Ureter (tissue), 1 donor: ENCODE measurements at places on chromosomes 1 and 21.

- DNase-seq: peak; percentile 82
Observed at GRCh38 chr1:19251305-19252196, at the start of the genes EMC1 and MRTO4. EMC1 (minus strand) TSS chr1:19251524; CDS start chr1:19251509, 15 bp downstream. MRTO4 (plus strand) TSS chr1:19251805; CDS start chr1:19251836, 31 bp downstream.

DNA sequence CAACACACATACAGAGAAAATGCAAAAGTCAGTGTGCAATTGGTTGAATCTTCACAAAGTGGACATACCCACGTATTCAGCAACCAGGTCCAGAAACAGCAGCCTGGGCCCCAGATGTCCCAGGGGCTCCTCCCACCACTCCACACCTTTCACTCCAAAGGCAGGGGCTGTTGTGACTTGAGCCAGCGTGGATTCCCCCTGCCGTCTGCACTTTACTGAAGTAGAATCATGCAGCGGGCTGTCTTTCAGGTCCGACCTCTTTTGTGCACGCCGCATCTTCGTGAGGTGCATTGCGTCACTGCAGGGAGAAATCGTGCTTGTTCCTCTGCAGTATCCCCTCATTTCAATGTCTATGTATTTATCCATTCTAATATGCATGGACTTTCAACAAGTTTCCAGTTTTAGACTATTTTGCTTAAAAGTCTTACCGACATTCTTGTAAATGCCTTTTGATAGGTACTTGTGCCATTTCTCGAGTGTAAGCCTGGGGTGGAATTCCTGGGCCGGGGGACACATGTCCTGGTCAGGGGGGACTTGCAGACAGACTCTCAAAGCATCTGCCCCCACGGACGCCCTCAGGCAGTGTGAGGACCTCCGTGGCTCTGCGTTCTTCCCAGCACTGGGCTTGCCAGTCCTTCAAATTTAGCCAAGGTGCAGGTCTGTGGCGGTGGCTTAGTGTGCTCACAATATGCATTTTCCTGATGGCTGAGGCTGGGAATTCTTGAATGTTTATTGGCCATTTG lies 29.3 kb upstream of the ACTRT2 start:
- DNase-seq: no peak

- peak; percentile 81 for DNase-seq
Observed at GRCh38 chr1:27348861-27349783, 7.3 kb downstream of the SYTL1 start.

- no peak for DNase-seq
Observed at GRCh38 chr1:241229216-241229615, 127.8 kb downstream of the RGS7 start.

DNA sequence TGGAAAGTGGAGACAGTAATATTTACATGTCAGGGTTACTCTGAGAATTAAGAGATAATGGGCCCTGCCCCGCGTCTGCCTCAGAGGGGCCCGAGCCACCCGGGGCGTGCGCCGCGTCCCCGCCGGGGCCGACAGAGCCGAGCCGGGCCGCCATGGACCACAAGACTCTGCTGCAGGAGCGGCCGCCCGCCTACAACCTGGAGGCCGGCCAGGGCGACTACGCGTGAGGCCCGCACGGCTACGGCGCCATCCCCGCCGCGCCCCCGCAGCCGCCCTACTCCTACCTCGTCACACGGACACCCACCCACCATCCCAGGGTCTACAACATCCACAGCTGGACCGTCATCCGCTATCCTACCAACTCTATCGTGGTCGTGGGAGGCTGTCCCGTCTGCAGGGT lies 35.1 kb upstream of the LRRC39 start:
- DNase-seq: no peak

DNA sequence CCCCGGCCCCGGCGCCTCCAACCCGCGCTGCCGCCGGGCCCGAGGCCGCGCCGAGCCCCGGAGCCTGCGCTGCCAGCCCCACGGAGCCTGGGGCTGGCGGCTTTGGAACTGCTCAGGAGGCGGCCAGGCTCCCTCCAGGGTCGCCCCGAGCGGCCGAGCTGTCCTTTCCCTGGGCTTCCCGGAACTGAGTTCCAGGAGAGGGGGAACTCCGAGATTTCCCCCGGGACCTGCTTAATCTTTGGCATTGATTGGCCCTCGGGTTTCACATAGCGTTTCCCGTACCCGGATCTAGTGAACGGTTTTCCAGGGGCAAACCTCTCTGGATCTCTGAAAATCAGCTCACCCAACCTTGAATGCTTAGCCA lies 504 bp downstream of the H6PD start:
- no peak for DNase-seq

DNA sequence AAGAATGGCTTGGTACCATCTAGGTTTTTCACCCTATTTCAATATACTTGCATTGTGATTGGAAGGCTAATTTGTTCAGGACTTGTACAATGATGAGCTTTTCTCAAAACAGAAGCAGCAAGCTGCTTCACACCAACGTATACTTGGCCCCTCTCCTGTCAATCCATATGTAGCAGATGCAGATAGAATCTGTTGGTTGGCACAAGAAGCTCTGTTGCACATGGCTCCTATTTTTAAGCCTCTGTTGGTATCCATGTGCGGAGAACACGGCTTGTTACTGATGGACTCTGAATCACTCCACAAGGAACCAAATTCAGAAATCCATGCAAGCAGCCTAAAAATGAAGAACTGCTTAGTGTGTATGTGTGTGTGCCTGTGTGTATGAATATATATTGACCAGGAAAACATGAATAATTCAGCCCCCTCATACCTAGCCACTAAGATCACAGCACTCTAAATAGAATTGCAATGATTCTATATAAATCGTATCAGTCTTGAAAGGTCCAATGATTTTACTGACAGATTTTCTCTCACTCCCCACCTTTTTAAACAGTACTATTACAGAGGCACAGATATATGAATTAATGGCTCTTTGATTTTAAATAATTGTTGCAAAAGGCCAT lies 258.4 kb upstream of the DPYD start:
- DNase-seq: no peak

DNA sequence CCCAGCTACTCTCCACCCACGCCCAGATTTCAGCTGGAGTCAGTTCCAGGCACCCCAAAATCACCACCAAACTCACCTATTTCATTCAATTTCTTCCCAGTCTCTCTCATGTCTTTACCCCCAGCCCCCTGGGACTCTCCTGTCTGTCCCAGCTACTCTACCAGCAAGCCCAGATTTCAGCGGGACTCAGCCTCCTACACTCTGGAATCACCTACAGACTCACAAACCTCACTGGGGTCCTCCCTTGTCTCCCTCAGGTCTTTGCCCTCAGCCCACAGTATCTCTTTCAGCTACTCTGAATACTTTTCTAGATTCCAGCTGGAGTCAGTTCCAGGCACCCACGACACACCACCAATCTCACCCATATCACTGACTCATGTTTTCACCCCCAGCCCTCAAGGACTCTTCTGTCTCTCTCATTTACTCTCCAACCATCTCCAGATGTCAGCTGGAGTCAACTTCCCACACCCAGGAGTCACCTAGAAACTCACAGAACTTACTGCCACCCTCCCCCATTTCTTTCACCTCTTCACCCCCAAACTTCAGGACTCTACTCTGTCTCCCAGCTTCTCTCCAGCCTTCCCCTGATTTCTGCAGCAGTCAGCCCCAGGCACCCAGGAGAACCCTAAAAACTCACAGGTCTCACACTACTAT lies 1529.3 kb upstream of the TPTE start:
- no peak for DNase-seq

DNA sequence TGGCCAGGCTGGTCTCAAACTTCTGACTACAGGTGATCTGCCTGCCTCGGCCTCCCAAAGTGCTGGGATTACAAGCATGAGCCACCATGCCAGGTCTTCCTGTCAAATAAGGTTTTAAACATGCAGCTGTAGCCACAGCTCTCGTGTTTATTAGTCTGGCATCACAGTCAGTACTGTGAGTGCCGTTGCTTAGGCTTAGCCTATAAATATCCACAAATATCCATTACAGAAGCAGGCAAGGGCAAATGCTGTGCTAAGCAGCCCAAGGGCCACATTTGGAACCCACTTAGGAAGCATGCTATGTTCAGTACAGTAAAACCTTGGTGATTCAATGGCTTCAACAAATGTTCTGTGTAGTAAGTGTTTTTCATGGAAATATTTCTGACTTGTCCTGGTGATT lies 75.9 kb downstream of the KIF1B start:
- DNase-seq: no peak

- DNase-seq: peak; percentile 89
Observed at GRCh38 chr1:228059634-228060457, 22.7 kb upstream of the ARF1 start.

GRCh38 chr1:29655145-29655544 lies 418.8 kb downstream of the PTPRU start:
- peak; percentile 9 for DNase-seq

DNA sequence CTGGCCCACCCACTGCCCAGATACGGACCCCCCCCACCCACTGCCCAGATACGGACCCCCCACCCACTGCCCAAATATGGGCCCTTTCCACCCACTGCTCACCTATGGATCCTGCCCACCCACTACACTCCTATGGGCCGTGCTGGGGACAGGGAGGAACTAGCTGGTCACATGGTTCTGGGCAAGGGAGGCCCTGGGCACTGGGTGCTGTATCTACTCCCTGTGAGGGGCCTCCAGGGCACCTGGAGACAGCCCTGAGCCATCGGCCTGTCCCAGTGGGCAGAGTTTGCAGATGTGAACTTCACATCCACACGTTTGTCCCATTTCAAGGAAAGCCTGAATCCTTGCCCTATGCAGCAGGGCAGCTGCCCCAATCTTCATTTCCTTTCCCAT lies 71.4 kb upstream of the COL6A1 start:
- no peak for DNase-seq

DNA sequence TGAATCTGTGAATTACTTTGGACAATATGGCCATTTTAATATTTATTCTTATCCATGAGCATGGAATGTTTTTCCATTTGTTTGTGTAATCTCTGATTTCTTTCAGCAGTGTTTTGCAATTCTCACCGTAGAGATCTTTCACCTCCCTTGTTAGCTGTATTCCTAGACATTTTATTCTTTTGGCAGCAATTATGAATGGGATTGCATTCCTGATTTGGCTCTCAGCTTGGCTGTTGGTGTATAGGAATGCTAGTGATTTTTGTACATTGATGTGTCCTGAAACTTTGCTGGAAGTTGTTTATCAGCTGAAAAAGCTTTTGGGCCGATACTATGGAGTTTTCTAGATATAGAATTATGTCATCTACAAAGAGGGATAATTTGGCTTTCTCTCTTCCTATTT lies 44.2 kb upstream of the NEGR1 start:
- no peak for DNase-seq

GRCh38 chr21:15964236-15964855 lies 234.6 kb downstream of the USP25 start:
- no peak for DNase-seq

- DNase-seq: no peak
Observed at GRCh38 chr1:247322849-247323586, 8.6 kb downstream of the ZNF496 start.

GRCh38 chr1:2833454-2834145 lies 32.1 kb upstream of the TTC34 start:
- no peak for DNase-seq

GRCh38 chr1:222026280-222026679 lies 284.4 kb upstream of the DUSP10 start:
- DNase-seq: no peak

DNA sequence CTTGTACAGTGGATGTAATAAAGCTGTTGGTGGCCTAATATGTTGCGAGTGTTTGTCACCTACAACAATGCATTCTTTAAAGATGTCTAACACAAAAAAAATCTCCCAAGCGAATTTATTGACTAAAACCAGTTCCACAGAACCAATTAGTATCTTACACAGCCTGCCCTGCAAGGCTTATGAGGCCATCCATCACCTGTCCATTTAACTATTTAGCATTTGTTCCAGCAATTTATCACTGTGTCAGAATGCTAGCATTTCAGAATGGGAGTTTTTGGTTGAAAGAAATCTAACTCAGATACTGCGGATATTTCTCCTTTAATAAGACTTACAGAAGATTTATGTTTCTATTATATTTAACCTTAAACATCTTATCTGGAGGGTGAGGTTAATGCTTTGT lies 831.1 kb upstream of the PRMT6 start:
- no peak for DNase-seq

- DNase-seq: peak; percentile 92
Observed at GRCh38 chr1:54406339-54407153, at the start of gene SSBP3. SSBP3 (minus strand) TSS chr1:54406394.

DNA sequence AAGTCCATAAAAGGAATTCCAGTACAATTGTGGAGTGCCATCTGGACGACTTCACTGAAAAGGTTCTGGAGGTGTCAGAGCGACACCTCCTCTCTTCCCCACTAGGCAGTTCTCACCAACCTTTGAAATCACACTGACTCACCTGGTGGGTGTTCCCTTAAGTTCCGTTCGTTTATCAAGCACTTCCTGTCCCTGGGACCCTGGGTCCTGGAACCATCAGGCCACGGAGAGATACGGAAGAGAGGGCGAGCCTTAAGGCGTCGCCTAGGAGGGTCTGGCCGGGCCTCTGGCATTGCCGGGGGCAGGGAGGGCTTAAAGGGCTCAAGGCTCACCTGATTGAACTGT lies 317 bp downstream of the SPAG17 start:
- DNase-seq: peak; percentile 47
